K562 (cell line): ENCODE measurements at places on chromosomes 2 and 18.

GRCh38 chr18:5893956-5894610, 1.2 kb downstream of the TMEM200C start:
- DNase-seq = no peak

DNA sequence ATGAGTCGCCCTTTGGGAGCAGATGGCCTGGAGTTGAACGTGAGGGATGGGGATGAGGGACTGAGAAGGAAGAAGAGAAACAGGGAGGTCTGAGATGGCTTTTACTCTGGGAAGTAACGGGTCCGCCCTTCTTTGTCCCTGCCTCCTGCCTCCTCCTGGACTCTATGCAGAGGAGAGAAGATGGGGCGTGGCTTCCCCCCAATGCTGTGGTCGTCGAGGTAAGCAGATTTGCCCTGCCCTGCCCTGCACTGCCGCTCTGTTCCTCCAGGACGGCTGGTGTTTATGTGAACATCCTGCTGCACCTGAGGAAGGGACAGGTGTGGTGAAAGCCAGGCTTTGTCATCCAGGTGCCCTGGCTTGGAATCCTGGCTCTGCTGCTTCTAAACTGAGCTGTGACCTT, 13.5 kb upstream of the NTSR2 start:
- no peak for DNase-seq

DNA sequence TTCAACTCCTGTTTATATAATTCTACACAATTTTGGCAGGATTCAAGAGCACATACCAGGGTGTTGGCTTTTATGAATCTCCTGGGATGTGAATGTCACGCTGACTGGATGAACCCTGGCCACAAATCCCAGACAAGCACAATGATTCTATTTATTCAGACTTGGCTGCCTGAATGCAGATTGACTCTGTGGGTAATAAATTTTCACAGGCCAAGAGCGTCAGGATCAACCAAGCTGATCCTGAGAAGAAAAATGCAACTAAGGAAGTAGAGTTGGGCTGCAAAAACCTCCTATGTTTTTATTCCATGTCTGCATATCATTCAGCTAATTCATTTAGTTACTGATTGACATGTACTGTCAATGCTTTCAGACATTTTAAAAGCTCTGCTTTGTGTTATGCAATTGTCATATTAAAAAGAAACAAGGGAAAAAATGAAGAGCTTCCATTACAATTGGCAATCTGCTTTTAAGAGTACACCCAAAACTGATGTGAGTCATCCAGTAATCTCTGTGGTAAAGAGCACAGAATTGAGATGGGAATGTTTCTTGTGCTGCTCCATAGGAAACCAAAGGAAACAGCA, 173.0 kb upstream of the REV1 start:
- no peak for DNase-seq

DNA sequence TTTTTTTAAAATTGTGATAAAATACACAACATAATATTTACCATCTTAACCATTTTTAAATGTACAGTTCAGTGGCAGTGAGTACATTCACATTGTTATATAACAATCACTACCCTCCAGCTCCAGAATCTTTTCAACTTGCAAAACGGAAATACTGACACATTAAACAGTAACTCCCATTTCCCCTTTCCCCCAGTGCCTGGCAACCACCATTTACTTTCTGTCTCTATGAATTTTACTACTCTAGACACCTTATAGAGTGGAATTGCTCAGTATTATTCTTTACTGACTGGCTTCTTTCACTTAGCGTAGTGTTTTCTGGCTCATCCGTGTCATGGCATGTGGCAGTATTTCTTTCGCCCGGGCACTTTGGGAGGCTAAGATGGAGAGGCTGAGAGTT, 32.6 kb downstream of the FASTKD2 start:
- no peak for DNase-seq

- DNase-seq = no peak
Measured at GRCh38 chr18:59715445-59715844, 18.2 kb upstream of the CCBE1 start.

GRCh38 chr2:36409935-36410334, 54.4 kb downstream of the CRIM1 start:
- DNase-seq = no peak

- DNase-seq = no peak
Measured at GRCh38 chr2:207354462-207354861, 175.3 kb upstream of the CREB1 start.
